ENCODE measurements at places on chromosomes 4 and X.

DNA sequence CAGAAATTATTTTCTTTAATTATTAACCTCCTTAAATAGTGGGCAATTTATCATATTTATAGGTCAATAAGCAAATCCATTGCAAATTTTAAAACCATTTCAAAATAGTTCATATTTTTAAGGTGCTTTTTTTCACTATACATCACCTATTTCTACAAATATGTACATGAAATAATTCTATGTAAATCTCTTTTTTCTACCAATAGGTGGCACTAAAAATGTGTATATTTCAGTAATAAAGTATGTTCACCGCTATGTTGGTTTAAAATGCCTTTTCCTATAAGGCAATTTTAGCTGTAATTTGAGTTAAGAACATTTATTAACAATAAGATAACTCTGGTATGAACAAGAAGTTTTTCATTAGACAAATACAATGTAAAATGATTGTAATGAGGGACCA, 672.2 kb downstream of the KCTD8 start:
- DNase-seq: peak; percentile 10

- no peak for DNase-seq
These were observed 41.7 kb downstream of the VSIG4 start for GRCh38 chrX:65997978-65998717.

- DNase-seq: no peak
These were observed 2002.5 kb upstream of the TENM3 start for GRCh38 chr4:180240670-180241069.

DNA sequence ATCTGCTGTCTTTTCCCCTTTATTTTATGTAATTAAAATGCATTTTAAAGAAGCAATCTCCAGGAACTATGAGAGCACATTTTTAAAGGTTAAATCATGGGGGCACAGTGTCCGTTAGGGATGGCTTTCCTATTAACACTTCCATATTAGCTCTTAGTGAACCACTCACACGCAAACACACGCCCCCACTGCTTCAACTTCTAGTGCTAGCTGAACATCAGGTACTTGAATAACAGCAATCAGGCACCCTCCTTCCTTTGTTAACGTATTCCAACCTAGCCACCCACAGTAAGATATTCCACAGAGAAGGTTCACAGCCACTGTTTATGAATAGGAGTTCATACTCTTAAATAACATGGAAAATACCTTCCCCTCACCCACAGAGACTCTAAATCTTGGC, 9.3 kb downstream of the TMEM255A start:
- DNase-seq: no peak

All from umbilical cord (tissue), 2 donors.